ENCODE measurements at places on chromosomes 12 and 14.

- no peak for DNase-seq
Observed at GRCh38 chr12:6778217-6778573, 5.9 kb downstream of the LAG3 start.

- no peak for DNase-seq
Observed at GRCh38 chr12:4117386-4118016, 156.1 kb upstream of the CCND2 start.

- DNase-seq = no peak
Observed at GRCh38 chr12:131454418-131455217, 256.3 kb upstream of the SFSWAP start.

DNA sequence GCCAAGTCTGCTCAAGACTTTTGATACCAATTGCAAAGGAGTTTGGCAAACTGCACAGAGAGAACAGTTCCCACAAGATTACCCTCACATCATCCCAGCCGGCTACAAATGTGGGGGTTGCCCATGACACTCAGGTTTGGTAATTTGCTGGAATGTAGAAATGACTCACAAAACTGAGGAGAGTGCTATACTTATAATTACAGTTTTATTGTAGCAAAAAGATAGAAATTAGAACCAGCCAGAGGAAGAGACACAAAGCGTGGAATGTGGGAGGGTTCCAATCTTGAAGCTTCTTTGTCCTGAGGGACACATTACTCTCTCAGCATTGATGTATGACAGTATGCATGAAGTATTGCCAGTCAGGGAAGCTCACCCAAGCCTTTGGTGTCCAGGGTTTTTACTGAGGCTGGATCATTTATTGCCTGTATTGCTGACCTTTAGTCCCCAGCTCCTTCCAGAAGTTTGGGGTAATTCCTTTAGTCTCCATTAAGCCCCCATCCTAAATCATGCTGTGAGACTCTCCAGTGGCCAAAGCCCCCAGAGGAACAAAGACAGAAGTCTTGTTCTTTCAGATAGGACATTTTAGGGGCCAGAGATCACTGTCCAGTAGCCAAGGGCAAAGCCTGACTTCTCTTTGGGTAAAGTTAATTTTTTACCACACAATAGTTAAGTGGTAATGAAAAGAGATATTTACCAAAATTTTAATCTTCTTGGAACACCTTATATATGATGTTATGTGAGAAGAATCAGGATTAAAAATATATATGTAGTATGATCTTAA is 9.9 kb downstream of the TBK1 start:
- no peak for DNase-seq

GRCh38 chr12:43669373-43669772 is 89.2 kb downstream of the PUS7L start:
- DNase-seq = no peak

GRCh38 chr14:80133457-80133856 is 77.8 kb downstream of the DIO2 start:
- DNase-seq = no peak

DNA sequence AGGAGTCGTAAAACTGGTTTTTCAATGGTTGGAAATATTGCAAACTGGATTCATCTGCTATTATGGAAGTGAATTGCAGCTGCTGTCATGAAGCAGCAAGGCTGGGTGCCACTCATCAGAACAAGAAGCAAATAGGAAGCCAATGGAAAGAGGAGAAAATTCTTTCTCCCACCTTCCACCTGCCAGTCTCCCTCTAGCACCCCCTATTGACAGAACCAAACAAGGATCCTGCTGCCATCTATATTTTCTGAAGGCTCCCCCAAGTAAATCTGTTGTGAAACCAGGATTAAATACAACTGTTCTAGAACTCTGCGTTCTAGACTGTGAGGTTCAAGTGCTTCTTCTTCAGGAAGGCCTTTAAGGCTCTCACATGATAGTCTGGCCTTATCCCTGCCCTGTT is 286.6 kb downstream of the AACS start:
- no peak for DNase-seq

Measured in stimulated activated CD4-positive, alpha-beta T cell treated with anti-CD3 and anti-CD28 coated beads, TNF-alpha, amount 100 ng/mL, for 1 hour (primary cell).